CD4-positive, alpha-beta memory T cell (primary cell): ENCODE measurements at places on chromosomes 3 and 15.

GRCh38 chr3:101821503-101821902, 27.8 kb upstream of the NFKBIZ start:
- no peak for DNase-seq

- DNase-seq = peak; percentile 27
Observed at GRCh38 chr3:156664831-156665178, 9.6 kb upstream of the TIPARP start.

GRCh38 chr3:73766599-73767381, 142.0 kb upstream of the PDZRN3 start:
- no peak for DNase-seq

DNA sequence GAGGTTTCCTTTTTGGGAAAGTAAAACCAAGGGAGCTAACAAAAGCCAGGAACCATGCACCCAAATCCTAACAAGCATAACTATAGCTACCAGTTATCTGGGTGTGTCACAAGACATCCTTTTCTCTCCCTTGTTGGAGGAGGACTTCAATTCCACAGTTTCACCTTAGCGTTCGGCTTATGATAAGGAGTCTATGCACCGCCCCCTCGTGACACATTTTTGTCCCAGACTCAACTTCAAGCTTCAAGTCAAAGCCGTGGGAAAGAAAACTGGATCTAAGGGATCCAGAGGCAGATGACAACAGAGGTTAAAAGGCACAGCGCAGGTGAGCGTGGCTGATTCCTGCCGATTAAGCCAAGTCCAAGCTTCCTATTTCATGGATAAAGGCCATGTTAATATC, 13.9 kb upstream of the FXR1 start:
- DNase-seq = no peak

GRCh38 chr3:178170698-178171535, 365.3 kb upstream of the KCNMB2 start:
- DNase-seq = no peak

- DNase-seq = no peak
Observed at GRCh38 chr15:73212424-73212823, 156.3 kb downstream of the HCN4 start.

DNA sequence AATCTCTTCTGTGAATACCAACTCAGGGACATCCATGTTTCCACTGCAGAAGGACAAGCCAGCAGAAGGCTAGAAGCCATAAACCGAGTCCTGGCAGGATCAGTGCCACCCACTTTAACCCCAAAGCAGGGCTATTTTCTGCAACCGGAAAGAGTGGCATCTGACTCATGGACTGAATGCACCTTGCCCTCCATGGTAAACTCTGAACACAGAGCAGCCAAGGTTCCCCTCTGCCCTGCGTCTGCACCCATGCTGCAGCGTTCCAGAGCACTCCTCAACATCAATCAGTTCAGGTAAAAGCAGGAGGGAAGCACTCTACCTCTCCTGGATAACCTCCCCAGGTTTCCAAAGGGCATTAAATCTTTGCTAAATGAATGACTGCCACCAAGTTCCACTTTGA, 801 bp upstream of the NGRN start:
- no peak for DNase-seq

GRCh38 chr3:190504354-190505125, 9.3 kb upstream of the IL1RAP start:
- no peak for DNase-seq

DNA sequence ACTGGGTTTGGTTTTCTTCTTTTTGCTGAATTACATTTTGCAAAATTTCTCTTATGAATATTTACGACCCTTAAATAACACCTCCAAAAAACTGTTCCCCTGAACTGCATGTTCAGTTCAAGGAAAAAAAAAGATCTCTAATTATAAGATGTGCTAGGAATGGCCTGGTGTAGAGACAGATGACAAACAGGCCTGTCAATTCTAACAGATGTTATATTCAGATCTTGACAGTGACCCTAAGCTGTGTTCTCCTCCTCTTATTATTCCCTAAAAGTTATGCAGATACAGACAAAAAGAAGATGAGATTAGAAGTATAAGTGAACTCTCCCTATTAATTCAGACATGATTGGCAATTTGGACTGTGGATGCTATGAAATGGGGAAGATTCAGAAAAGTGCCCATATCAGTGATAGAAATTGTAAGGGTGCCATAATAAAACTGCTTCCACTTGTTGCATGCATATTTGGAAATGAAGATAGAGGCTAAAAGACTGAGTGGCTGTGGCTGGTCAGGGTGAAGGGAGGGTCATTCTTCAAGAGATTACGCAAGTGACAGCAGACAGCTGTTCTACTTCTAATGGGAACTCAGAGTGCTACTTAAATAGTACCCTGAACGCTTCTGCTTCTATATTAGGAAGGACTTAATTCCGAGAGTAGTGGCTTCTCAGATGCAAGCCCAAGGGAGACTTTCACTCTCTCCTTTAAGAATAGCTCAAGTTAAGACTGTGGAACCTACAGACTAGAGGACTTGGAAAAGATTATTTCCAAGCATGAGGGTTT, 75.5 kb downstream of the ADAMTS9 start:
- no peak for DNase-seq

DNA sequence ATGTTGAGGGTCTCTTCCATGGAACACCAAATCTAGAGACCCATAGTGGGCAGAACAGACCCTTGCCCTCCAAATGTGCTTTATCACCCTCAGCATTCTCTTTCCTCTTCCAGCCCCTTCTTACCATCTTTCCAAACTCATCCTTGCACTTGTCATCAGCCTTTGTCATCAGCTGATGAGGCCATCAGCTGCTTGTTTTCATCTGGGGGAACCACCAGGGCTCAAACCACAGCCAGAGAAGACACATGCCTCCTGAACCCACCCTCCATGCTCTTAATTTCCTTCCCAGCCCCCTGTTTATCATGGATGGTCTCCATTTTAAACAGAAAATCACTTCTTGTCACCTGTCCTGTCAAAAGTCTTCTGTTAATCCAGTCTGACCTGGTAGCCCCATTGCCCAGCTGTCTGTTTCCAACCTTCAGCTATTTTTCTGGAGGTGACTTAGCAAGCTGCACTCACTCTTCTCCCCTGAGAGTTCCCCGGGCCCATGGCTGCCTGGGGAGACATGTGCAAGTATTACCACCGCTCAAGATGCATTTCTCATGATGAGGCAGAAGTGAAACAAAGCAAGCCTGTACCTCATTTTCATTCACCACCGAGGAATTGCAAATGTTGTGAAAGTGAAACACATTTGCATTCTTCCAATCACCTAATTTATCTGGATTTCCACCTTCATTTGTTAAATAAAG, 14.7 kb upstream of the SYNM start:
- no peak for DNase-seq

DNA sequence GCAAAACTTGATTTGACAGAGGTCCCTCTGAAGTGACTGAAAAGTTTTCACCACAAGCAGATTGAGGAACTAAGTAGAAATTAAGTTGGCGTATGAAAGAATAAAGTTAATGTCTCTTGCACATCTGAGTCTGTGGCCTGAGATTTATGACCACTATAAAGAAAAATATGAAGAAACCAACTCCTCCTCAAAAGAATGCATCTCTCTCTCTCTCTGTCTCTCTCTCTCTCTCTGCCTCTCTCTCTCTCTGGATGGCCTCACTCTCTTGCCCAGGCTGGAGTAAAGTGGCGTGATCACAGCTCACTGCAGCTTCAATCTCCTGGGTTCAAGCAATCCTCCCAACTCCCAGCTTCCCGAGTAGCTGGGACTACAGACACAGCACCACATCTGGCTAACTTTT, 55.2 kb downstream of the RPL22L1 start:
- no peak for DNase-seq

DNA sequence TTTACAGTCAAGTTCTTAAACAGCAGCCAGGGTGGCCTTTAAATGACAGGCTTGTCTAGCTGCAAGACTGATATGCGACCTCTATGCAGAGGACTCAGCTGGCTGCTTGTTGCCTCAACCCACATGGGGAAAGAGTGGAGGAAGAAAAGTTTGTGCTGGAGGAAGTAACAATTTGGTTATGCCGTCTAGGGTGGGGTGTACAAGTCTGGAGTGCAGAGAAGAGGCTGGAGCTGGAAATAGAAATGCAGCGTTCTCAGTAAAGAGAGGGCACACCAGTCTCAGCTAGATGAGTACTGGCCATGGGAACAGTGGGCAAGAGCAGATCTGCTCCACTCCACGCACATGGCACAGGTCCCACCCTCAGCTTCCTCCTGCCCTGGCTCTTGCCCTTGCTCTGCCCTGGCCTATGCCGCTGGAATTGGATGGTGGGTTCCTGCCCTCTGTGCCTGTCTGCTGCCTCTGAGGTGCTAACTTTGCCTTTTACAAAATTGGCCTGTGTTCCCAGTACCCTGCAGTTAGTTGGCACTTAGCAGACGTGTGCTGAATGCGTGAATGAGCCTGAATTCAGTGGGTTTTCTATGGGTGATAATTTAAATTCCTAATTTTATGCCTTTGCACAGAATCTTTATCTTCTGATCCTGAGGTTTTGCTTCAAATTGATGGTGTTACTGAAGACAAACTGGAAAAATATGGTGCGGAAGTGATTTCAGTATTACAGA, 59.7 kb upstream of the FURIN start:
- no peak for DNase-seq

GRCh38 chr15:67240235-67241131, 14.0 kb downstream of the AAGAB start:
- DNase-seq = peak; percentile 40

DNA sequence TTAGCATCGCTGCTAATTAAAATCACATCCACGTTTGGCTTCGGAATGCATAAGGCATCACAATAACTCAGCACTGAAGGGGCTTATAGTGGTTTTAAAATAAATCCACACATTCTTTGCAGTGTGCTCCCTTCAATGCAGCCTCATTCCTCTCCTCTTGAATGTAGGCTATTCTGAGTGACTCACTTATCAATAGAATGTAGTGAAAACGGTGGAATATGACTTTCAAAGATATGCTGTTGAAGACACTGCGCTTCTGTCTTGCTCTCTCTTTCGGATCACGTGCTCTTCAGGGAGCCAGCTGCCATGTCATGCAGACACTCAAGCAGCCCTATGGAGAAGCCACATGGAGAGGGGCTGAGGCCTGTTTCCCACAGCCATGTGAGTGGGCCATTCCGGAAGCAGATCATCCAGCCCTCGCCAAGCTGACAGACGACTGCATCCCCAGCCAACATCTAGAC, 87.4 kb downstream of the CRYGS start:
- DNase-seq = no peak

DNA sequence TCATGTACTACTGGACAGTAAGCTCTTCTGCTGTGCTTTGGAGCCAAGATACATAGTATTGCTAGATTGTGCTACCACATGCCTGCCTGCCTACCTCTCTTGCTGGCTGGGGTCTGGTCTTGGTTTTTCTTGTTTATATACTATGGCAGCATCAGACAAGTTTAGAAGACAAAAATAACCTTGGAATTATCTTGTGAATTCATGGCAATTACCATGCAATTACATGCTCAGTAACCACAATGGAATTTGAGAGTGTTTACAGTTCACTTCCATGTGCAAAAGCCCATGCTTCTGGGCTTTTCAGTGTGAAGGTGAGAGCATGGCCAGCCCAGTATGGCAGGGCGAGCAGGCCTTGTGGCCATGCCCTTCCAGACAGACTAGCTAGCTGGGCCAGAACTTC, 48.0 kb upstream of the C15orf61 start:
- no peak for DNase-seq

- DNase-seq = no peak
Observed at GRCh38 chr3:16478516-16478915, 35.0 kb downstream of the RFTN1 start.

- no peak for DNase-seq
Observed at GRCh38 chr15:101138913-101139880, 112.7 kb downstream of the CHSY1 start.

DNA sequence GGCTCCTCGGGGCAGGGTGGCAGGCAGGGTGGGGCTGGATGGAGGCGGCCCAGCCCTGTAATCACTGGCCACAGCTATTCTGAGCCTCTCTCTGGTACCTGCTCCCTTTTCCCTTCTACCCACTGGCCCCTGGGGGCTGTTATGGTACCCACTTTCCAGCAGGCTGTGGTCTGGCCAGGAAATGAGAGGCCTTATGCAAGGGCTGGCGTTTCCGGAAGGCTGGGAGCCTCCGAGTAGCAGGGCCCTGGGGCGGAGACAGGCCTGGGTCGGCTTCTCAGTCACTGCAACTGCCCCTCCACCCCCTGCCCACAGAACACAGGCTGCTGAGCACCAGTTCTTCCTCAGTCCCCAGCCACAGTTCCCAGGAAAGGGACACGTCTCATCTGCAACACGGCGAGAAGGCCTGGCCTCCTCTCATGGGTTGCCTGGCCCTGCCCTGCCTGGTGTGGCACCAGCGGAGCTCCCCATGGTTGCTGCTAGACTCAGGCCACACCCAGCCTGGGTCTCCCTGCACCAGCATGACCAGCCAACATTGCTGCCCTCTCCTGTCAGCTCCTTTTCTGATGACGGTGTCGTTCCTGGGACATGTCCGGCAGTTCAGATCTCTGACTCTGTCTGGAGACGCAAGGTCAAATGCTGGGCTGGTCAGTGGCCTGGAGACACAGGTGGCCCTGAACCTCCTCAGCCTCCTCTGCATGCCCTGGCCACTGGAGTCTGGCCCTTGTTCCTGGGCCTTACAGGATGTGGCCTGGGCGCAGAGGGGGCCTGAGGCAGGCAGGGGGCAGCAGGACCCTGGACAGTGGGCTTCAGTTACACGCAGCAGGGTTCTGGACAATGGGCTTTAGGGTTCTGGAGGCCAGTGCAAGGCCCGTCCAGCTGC, 6.5 kb downstream of the CHST13 start:
- DNase-seq = no peak

- no peak for DNase-seq
Observed at GRCh38 chr15:61682891-61683735, 377.1 kb downstream of the VPS13C start.

DNA sequence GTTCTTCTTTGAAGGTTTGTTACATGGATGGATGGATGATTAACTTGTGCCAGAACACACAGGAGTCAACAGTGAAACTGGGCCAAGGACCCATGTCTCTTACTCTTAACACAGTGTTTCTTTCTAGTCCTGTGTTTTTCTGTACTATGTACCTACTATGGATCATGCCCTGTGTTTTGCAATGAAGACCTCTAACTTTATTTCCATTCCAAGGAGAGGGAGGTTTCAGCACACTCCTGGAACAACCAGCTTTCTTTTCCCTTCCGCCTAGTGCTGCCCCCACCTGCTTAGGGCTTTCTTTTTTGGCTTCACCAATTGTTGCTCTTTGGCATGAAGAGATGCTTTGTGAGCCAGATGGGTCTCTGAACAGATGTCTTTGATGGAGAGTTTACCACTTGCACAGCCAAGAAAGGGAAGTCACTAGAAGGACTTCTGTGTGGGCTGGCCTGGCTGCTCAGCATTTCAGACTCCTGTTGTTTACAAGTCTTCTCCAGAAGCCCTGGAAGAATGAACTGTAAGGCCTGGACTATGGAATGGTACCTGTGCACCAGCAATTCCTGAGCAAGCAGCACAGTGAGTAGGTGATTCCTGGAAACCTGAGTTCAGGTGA, 44.5 kb downstream of the SNAPC5 start:
- DNase-seq = no peak
